ENCODE measurements at places on chromosomes 1 and 21. TPM values are rescaled to one million over a fixed set of nuclear protein-coding genes. Genes with fewer than 3 reads are reported as not detected.

Gene NEGR1
- 0.86 TPM for polyA plus RNA-seq

GRCh38 chr1:172489847-172490246, 43.1 kb upstream of the SUCO start:
- no peak for DNase-seq
- no peaks in the 10 kb centered on the region for H3K4me1 ChIP-seq
- no peaks in the 10 kb centered on the region for H3K36me3 ChIP-seq
- H3K4me3 ChIP-seq = no peak overlapping the region
- H3K27me3 ChIP-seq = no peaks in the 10 kb centered on the region

GRCh38 chr1:10626131-10626731, 151.5 kb downstream of the PEX14 start:
- no peak overlapping the region for H3K27ac ChIP-seq
- no peak for DNase-seq
- no peak overlapping the region for H3K4me3 ChIP-seq
- peaks cover 5% of the 10 kb centered on the region for H3K4me1 ChIP-seq

DNA sequence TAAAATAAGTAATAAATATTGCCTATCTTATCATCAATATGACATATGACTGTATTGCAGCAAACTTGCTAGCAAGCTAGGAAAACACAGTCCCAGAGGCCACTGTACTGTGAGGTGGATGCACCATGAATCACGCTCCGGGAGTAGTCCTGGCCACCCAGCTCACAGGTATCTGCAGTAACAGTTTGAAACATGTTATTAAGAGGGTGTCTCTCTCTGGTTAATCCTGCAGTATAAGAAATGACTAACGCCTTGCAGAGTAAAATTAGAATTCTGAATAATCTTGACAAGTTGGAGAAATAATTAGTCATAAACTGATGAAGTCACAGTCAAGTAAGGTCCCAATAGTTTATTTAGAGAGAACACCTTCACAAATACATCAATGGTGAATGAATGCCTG, 34.0 kb upstream of the DPT start:
- peaks cover 17% of the 10 kb centered on the region for H3K4me1 ChIP-seq
- H3K4me3 ChIP-seq = no peak overlapping the region
- no peak overlapping the region for H3K27ac ChIP-seq
- H3K36me3 ChIP-seq = no peaks in the 10 kb centered on the region

Gene OR2G3
- polyA plus RNA-seq = not detected

DNA sequence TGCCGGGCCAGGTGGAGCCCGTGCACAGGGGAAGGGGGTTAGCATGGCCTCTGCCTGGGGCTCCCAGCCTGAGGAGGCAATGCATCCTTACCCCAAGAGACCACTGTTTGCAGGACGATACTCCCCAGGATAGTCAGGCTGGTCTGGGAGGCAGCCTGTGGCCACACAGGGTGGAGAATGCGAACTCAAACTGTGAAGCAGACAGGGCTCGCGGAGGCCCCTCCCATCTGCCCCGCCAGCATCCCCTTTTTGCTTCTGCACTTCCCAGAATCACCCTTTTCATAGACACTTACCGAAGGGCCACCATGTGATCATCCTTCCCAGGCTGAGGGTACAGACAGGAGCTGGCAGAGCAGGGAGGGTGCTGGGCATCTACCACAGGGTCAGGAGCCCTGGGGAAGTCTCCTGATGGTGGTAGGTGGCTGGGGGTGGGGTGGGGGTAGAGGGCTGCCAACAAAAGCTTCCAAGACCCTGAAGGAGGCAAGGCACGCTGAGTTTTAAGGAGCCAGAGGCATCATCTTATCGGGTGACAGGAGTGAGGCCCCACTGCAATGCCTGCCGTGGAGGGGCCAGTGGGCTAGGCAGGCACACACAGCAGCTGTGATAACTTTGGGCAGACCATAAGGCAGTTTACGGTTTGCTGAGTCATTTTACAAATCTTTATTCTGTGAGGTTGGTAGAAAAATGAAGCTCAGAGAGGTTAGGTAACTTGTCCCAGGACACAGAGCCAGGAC, 31.3 kb upstream of the BTG2 start:
- H3K4me3 ChIP-seq = no peak overlapping the region
- H3K36me3 ChIP-seq = no peaks in the 10 kb centered on the region
- H3K4me1 ChIP-seq = peaks cover 12% of the 10 kb centered on the region

GRCh38 chr1:194535369-194535768, 1349.0 kb upstream of the B3GALT2 start:
- H3K27me3 ChIP-seq = no peaks in the 10 kb centered on the region
- H3K4me3 ChIP-seq = no peak overlapping the region
- no peak for DNase-seq
- no peaks in the 10 kb centered on the region for H3K36me3 ChIP-seq

DNA sequence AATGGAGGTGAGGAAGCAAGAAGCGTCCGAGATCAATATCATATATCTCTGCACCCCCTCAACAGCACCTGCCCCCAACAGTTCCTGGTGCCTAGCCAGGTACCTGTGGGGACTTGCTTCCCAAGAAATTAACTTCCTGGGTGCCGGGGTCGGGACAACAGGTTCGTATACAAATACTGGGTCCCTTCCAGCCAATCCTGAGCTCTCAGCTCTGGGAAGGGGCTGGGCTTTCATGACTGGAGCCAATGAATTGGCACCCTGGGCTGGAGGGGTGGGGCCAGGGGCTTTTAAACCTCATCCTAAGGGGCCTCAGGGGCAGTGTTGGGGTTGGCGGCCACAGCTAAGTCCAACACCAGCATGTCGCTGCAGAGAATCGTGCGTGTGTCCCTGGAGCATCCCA, at the start of gene PADI3:
Gene PADI3 (plus strand): TSS at position 318 of the 400 bp plus-strand sequence. CDS start 40 bp downstream, at position 358.
- H3K27ac ChIP-seq = no peak within 1 kb of the TSS
- H3K4me1 ChIP-seq = no peaks in the 10 kb centered on the region
- no peaks in the 10 kb centered on the region for H3K36me3 ChIP-seq
- H3K4me3 ChIP-seq = no peak within 1 kb of the TSS
- no peak for DNase-seq
- no peaks in the 10 kb centered on the region for H3K27me3 ChIP-seq
